Neural progenitor cell (in vitro differentiated cells): ENCODE measurements at places on chromosomes 4 and X. TPM values are rescaled to one million over a fixed set of nuclear protein-coding genes. Genes with fewer than 3 reads are reported as not detected.

DNA sequence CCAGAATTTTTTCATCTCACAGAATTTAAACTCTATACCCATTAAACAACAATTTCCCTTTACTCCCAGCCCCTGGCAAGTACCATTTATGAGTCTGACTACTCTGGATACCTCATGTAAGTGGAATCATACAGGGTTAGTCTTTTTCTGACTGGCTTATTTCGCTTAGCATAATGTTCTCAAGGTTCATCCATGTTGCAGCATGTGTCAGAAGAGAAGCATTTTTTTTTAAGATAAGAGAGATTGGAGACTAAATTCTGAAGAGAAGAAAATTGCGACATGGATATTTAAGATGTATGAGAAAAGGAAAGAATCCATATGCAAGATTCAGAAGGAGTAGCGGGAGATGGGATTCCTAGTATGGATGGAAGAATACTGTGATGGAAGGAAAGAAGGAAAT is 11.3 kb upstream of the SLC9B1 start:
- no peak overlapping the region for H3K4me3 ChIP-seq
- H3K27me3 ChIP-seq: no peaks in the 10 kb centered on the region
- no peak overlapping the region for H3K27ac ChIP-seq
- no peaks in the 10 kb centered on the region for H3K4me1 ChIP-seq
- no peaks in the 10 kb centered on the region for H3K36me3 ChIP-seq

GRCh38 chr4:181745933-181746625 is 497.1 kb upstream of the TENM3 start:
- no peak overlapping the region for H3K4me3 ChIP-seq
- H3K27ac ChIP-seq: no peak overlapping the region
- DNase-seq: peak; percentile 43
- no peaks in the 10 kb centered on the region for H3K36me3 ChIP-seq
- H3K27me3 ChIP-seq: no peaks in the 10 kb centered on the region

FATE1 gene
- not detected in 2 replicates for total RNA-seq

DNA sequence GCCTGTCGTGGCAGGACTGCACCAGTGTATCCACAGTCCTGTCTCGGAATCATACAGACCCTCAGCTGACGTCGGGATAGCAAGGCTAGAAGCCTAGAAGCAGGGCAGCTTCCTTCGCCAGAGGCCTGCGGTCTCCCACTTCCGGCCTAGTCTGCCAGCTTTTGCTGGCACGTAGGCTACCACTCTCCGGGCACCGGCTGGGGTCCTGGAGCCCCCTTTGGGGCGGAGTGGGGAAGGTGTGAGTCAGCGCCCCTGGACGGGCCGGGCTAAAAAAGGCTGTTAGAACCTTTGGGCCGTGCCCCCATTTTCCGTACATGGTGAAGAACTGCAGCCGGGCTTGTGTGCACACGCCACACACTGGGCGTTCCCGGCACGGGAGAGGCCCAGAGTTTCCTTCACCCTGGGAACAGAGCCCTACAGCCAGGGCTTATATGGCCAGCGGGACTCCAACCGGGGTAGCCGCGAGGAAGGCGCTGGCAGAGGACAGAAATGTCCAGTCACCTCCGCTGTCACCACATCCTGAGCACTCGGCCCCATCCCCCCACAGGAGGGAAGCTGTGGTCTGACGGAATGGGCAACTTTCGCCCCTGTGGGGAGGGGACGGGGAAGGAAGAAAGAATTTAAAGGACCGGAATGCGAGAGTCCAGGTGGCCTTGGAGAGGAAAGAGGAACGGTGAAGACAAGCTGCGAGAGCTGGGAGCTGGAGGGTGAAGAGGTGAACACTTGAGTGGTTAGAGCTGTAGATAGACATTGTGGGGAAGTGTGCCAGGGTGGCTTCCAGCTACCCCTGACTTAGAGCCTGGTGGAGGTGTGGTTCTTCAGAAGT is 4.6 kb downstream of the MAGIX start:
- peaks cover 11% of the 10 kb centered on the region for H3K4me1 ChIP-seq
- peak overlapping the region; percentile 31 for H3K4me3 ChIP-seq
- no peak overlapping the region for H3K27ac ChIP-seq
- DNase-seq: peak; percentile 20
- H3K27me3 ChIP-seq: peaks cover 67% of the 10 kb centered on the region

DNA sequence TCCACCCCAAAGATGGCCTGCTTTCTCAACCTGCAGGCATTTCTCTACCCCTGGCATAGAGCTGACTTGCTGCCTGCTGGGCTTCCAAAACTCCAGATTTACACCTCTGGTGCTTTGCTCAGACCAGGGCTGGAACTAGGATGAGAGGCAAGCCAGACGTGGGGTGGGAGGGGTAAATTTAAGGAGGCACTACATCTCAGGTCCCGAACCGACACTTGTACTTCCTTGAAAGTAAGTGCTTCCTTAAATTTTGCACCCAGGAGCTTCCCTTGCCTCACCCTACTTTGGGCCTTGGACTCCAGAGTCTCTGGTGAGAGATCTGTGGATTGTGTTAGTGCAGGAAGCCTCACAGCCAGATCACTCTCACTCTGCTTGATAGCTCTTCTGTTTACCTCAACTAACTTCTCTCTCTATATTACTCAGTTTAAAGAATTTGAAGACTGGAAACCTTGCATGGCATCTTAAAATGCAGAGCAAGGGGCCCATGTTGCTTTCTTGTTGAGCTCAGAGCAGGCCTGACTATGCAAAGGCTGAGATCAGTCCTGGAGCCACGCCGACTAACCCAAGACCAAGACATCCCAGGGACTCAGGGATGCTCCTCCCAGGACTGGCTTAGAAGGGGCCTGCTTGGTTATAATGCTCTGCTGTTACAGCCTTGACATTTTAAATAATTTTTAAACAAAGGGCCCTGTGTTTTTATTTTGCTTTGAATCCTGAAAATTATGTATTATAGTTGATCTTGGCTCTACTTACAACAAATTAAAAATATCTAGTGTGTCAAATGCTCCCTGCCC is 145.0 kb upstream of the LEF1 start:
- no peak overlapping the region for H3K4me3 ChIP-seq
- H3K4me1 ChIP-seq: no peaks in the 10 kb centered on the region
- no peak for DNase-seq
- H3K36me3 ChIP-seq: no peaks in the 10 kb centered on the region
